HCT116 (cell line): ENCODE measurements at places on chromosomes 6 and 20.

DNA sequence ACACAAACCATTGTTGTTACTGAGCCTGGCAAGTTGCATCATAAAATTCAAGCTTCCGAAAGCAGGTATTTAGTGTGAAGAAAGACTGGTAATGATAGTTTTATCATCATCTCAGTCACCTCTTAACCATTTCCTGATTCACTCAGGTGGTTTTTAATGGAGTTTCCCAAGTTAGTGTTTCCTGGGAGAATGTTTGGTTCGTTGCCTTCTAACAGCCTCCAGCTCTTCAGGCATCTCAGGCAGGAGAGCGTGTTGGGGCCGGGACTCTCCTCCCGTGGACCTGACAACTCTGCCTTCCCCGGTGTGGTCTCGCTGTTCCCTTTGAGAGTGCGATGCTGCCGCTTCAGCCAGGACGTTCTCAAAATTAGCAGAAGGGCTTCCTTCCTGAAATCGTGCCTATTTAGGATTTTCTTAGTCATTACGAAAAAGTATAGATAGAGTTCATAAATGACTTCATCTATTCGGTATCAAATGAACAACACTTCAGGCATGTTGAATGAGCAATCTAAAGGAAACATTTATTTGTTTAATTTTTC is 105.0 kb upstream of the QKI start:
- no peak for DNase-seq

- DNase-seq, result peak; percentile 76
Measured at GRCh38 chr20:35092524-35093266, at the start of gene TRPC4AP. Gene TRPC4AP, minus strand, starts transcription at chr20:35092807. Its CDS starts 26 bp downstream, at chr20:35092781.

- no peak for DNase-seq
Measured at GRCh38 chr20:22452442-22453011, 131.8 kb downstream of the FOXA2 start.

- DNase-seq, result no peak
Measured at GRCh38 chr6:90362318-90362717, 65.7 kb upstream of the BACH2 start.
